ENCODE measurements at places on chromosomes 5 and 9.

DNA sequence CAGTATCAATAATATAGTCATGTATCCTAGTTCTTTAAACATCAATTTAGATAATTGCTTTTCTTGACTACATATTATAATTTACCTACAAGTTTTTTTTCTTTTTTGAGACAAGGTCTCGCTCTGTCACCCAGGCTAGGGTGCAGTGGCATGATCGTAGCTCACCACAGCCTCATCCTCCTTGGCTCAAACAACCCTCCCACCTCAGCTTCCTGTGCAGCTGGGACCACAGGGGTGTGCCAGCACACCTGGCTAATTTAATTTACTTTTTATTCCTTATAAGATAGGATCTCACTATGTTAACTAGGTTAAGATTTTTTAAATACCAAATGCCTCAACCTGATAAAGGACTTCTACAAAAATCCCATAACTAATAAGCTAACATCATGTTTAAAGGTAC is 21.1 kb downstream of the UIMC1 start:
- DNase-seq, result no peak

- no peak for DNase-seq
Measured at GRCh38 chr9:133731876-133732638, 6.1 kb downstream of the SARDH start.

GRCh38 chr5:62684310-62684709 is 105.7 kb downstream of the LRRC70 start:
- DNase-seq, result no peak

DNA sequence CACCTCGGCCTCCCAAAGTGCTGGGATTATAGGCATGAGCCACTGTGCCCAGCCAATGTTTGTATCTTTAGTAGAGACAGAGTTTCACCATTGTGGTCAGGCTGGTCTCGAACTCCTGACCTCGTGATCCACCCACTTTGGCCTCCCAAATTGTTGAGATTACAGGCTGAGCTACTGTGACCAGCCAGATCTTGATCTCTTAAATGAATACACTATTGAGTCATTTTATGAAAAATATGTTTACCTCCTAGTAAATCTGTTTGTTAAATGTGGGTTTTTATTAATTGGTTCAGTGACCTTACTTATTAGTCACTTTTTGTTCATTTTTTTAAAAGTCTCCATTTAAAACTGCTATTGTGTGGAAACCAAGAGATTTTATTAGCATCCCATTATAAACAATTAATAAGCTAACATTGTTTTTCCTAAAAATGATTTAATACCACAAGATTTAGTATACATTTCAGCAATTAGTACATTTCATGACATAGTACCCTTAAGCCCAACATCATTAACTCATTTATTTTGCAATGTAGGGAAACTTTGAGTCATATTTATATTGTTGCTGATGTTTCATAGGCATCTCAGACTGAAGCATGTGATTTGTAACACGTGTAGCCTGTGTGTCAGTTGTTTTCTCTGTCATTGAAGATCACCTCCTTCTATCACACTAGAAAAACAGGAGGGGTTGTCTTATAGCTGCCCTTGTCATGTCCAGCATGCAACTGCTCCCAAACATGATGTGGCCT is 261.2 kb downstream of the TAF11L14 start:
- no peak for DNase-seq

GRCh38 chr9:130022566-130023143 is 20.3 kb downstream of the FNBP1 start:
- no peak for DNase-seq

DNA sequence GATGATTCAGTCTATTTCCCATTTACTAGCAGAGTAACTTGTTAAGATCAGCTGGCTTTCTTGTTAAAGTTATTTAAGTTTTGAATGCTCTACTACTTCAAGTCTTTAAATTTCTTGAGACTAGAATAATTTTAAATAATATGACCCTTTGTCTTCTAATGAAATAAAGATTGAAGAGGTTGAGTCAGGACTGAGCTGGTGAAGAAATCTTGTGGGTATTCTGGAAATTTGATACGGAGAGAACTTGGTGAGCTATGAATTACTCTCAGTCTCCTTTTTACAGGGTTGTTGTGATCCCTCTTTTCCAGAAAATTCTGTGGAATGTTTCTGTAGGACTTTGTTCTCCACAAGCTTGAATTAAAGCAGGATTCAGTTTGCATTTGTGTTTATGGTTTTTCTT is 29.3 kb downstream of the RNF20 start:
- DNase-seq, result no peak

DNA sequence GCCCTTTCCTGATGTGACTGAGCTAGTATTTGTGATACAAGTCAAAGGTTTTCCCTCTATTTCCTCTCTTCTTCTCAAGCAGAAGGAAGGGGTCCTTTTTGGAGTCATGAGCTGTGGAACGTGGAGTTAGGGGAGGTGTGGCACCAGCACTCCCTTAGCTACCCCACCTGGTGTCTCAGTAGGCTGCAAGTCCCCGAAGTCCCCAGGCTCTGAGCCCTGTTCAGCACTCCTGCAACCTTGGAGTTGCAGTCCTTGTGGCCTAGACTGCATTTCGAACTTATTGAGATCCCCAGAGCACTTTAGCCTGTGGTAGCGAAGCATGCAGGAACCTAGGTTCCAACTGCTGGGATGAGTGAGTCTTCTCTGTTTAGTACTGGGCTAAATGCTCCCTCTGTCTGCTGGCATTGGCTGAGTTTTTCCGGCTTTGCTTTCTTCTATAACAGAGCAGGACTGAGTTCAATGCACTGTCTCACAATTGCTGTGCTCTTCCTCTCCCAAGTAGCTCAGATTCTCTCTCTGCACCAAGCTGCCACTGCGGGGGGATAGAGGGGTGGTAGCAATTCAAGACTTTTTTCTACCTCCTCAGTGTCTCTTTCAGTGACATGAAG is 600.7 kb upstream of the CDH9 start:
- DNase-seq, result no peak

- no peak for DNase-seq
Measured at GRCh38 chr5:124869426-124870033, 123.1 kb upstream of the ZNF608 start.

DNA sequence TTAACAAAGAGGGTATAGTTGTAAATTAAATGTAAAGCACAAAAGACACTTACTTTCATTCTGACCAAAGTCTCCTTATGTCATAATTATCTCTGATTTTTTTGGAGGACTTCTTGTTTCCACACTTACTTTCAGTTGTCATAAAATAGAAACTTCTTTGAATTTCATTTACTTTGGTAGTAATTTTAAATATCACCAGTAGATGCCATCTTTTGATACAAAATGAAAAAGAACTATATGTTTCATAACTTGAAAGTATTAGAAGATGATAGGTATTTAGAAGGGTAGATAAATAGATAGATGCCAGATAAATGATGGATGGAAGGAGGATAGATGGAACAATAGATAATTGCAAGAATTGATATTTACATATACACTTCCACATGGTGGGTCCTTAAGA is 1865.3 kb upstream of the CDH9 start:
- no peak for DNase-seq

DNA sequence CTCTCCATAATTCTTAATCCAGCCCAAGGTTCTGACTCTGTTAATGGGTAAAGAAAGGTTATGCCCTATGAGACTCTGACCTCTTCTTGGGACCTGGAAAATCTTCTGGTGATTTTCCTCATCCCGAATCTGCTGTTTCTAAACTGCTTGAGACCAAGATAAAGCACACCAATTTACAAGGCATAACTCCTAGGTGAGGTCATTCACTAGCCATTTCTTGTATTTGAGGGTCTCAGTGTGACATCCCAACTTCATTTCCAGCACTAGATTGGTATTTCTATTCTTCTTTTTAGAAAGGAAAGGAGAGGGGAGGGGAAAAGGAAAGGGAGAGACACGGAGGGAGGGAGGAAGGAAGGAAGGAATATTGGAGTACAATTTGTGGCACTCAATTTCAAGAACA is 51.6 kb downstream of the SLC1A1 start:
- DNase-seq, result no peak

- DNase-seq, result no peak
Measured at GRCh38 chr9:22976454-22976853, 529.8 kb downstream of the DMRTA1 start.

GRCh38 chr5:94522117-94522516 is 96.3 kb downstream of the KIAA0825 start:
- DNase-seq, result no peak

DNA sequence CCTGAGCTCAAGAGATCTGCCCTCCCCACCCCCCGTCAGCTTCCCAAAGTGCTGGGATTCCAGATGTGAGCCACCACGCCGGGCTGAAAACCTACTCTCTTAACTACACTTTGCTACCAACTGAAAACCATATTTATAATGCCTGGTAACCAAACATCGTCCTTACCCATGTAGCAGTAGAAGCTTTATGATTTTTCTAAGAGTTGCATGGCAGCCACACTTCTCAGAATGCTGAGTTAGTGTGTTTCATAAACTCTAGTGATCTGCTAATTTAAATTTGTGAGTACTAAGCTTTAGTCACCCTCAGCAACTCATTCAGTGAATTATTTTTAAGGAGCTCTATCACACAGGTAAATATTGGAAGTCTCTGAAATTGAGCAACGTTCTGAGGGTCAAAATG is 478.4 kb downstream of the KDM4C start:
- no peak for DNase-seq

GRCh38 chr9:36165826-36166167 is 3.4 kb upstream of the CCIN start:
- DNase-seq, result no peak

- DNase-seq, result no peak
Measured at GRCh38 chr5:100434815-100435214, 100.4 kb upstream of the FAM174A start.

DNA sequence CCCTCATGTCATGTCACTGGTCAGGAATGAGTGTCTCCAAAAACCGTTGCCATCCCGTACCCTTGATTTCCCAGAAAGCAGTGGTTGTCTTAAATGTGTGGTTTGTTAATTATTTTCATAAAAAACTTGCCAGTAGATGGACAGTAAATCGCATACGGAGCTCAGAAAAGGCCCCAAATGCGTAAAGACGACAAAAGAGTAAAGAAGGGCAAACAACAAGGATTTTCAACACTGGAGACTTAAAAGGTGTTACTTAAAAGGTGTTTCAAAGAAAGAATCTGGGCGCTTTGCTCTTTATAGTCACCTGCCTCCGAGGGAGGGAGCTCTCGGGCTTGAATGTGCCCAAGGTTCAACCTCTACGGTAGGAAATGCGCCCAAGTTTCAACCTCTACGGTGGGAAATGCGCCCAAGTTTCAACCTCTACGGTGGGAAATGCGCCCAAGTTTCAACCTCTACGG is 734 bp downstream of the KIF27 start:
- no peak for DNase-seq

GRCh38 chr9:116232424-116233159 is 79.0 kb downstream of the PAPPA start:
- no peak for DNase-seq

DNA sequence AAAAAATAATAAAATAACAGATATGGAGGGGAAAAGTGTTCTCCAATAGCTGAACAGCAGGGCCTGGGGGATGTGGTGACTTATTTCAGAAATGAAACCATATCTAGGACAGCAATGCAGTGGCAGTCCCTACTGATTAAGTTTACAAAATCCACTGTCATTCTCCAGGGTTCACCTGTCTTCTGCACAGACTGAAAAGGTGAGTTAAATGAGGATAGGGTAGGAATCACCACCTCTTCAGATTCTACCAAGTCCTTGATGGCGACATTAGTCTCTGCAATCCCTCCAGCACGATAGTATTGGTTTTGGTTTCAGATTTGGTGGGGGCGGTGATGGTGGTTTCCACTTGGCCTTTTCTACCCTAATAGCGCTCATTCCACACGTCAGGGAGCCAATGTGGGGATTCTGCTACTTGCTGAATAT is 32.3 kb upstream of the NPM1 start:
- no peak for DNase-seq

- no peak for DNase-seq
Measured at GRCh38 chr9:119289740-119290433, 79.3 kb downstream of the BRINP1 start.

DNA sequence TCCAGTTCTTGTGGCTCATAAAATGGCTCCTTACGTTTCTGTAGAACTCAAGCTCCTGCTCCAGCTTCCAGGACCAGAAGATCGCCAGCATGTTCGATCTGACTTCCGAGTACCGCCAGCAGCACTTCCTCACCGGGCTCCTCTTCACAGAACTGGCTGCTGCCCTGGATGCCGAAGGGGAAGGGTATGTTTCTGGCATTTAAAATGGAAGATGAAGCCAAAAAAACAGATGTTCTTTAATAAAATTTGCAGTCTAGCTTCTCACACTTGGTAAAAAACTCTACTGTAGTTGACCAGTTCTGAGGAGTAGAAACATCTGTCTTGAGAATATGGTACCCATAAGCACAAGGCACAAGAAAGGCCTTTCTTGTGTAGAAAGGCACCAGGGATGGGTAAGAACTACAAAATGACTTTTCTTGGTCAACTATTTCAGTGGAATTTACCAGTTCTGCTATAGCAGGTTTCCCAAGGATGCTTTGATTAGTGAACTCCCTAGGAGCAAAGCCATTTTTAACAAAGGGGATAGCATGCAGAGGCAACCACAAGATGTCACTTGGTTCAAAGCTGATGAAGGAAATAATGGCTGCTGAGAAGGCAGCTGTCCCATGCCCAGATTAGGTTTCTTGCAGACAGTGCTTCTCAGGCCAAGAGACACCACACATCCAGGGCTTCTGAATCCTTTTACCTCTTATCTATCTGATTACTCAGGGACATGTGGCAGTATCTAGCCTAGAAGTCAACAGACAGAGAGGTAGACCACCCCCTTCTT is 192.4 kb downstream of the DOCK8 start:
- DNase-seq, result no peak

- no peak for DNase-seq
Measured at GRCh38 chr9:38677660-38678303, 42.2 kb downstream of the FAM240B start.

DNA sequence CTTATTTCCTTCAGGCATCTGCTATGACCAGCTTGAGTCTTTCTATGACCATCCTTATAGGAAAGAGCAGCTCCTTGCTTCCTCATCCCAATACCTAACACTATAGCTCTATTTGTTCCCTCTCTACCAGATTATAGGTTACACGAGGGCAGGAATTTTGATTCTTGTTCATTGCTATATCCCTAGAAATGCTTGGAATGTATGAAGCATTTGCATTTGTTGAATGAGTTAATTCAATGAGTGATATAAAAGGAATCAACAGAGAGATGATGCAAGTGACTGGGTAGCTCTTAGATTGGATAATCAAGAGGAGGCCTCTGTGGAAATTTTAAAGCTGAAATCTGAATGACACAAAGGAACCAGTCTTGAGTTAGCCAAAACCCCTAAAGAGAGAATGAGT is 13.9 kb downstream of the ZCCHC9 start:
- DNase-seq, result no peak
